HTR-8/SVneo (cell line): ENCODE measurements at places on chromosomes 2 and 18.
A peak's percentile ranks its signal among the peaks of the same experiment; 100 is the strongest.

GRCh38 chr18:22385718-22386117 is 32.0 kb downstream of the CTAGE1 start:
- peak; percentile 51 for DNase-seq

GRCh38 chr2:44843086-44843485 is 98.4 kb upstream of the SIX3 start:
- DNase-seq: no peak

- DNase-seq: no peak
Measured at GRCh38 chr2:187615364-187615763, 61.1 kb upstream of the TFPI start.

DNA sequence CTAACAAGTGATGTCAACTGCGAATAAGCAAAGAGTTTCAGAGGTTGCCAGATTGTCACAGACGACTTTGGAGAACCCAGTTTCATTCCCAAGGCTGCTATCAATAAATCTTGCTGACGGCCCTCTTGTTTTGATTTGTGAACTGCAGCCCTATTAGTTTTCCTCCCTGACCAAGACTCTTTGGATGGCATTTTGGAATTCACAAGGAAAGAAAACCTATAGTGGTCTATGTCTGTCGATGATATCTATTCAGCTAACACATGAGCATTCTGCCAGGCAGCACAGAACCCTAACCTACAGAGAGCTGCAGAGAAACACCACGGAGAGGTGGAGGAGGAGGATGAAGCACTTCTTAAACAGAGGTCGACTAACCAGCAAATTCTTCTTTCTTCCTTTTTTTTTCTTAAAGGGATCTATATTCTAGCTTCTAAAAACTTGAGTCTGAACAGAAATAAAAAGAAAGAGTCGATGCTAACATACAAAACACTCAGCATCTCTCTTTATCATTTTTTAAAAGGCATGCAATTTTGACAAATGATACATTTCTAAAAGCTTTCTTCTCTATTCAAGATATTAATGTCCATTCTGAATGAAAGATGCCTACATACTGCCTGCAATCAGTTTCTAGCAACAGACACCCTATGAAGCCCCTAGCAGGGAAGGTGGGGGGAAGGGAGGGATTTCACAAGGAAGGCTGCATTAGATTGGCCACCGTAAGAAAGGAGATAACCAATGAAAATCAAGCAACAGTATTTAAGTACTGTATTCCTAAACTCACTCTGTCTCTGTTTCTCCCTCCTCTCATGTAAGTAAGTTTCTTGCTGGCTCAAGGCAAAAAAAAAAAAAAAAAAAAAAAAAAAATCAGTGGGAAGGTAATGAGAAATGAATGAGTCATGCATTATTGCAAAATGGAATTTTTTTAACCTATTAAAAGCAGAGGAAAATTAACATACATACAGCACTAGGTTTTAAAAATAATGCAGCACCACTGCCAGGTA is 83.0 kb upstream of the CHRNA1 start:
- DNase-seq: peak; percentile 42

DNA sequence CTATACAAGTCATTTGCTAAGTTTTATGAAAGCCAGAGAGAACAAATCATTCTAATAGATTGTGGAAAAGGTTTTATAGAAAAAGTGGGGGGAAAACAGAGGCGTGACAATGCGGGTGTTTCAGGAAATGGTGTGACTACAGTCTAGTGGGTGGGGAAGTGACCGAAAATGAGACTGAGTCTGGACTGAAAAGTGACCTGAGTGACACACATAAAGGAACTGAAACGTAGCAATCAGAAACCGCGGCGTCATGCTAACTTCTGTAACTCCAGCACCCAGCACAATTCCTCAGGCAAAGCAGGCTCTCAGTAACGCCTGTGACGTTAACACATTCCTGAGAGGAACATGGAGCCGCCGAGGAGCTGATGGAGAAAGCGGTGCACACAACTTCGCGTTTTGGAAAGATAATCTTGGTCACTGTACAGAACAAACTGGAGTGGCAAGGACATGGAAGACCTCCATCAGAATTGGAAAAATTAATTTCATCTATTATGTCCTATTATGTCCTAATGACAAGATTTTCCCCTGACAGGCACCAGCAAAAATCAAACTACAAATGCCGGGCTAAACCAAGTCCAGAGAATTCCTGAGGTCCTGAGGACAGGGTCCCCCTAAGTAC is 1.4 kb upstream of the CD226 start:
- DNase-seq: no peak

DNA sequence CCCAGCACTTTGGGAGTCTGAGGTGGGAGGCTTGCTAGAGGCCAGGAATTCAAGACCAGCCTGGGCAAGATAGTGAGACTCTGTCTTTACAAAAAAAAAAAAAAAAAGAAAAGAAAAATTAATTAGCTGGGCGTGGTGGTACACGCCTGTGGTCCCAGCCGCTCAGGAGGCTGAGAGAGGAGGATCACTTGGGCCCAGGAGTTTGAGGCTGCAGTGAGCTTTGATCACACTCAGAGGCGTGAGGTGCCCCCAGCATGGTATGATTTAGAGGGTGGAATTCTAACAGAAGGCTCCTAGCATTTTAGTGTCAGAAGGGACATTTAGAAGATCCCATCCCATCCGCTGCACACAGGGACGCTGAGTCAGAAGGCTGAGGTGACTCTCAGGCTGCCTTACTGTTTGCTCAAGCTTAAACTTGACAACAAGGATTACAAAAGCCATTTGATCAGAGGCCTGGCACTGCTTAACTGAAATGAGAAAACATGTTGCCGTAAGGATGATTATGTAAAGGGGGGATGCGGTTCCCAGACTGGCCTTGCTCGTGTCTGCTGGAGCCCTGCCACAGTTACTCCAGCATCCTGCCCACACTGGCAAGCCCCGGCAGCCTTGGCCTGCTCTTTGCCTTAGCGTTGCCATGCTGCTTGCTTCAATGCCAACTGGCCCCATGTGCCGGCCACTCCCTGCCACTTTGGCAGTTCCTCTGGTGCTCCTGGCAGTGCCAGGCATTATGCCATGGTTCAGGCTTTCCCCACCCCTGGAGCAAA is 45.6 kb upstream of the SLC1A4 start:
- no peak for DNase-seq

- DNase-seq: no peak
Measured at GRCh38 chr2:124877141-124877577, 852.1 kb downstream of the CNTNAP5 start.

- no peak for DNase-seq
Measured at GRCh38 chr2:41948397-41948763, 99.4 kb upstream of the PKDCC start.

DNA sequence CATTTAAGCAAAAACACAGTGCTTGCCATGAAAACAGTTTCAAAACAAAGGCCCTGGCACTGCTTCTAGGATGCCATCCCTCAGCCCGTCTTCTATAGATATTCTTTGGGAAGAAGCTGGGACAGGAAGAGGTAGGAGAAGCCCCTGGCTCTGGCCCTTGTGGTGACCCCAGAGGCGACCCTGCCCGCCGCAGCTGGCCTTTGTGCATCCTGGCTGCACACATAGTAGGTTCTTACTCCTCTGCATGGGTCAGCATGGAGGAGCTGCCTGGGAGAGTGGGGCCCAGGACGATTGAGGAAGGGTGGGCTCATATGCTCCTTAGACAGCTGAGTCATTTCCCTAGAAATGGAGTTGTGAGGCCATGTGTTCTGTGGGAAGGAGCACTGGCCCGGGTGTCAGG is 44.4 kb upstream of the OTOF start:
- DNase-seq: no peak

DNA sequence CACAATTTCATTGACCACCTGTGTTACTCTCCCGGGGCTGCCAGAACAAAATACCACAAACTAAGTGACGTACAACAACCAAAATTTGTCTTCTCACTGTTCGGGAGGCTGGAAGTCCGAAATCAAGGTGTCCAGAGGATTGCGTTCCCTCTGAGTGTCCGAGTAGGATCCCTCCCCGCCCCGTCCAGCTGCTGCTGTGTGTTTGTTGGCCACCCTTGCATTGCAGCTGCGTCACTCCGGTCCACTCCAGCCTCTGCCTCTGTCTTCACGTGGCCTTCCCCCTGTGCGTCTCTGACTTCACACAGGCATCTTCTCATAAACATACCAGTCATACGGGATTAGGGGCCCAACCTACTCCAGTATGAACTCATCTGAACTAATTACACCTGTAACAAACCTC is 251.8 kb upstream of the SMIM21 start:
- DNase-seq: no peak
